LNCaP clone FGC (cell line): ENCODE measurements at places on chromosomes 3 and 15.

- no peak for DNase-seq
Measured at GRCh38 chr15:44588541-44588940, 51.6 kb downstream of the EIF3J start.

- DNase-seq, result no peak
Measured at GRCh38 chr15:59632714-59633113, 21.1 kb downstream of the GCNT3 start.

- no peak for DNase-seq
Measured at GRCh38 chr15:87154761-87155160, 1075.1 kb downstream of the AGBL1 start.

GRCh38 chr3:133503409-133503808, 70.1 kb upstream of the CDV3 start:
- DNase-seq, result no peak

DNA sequence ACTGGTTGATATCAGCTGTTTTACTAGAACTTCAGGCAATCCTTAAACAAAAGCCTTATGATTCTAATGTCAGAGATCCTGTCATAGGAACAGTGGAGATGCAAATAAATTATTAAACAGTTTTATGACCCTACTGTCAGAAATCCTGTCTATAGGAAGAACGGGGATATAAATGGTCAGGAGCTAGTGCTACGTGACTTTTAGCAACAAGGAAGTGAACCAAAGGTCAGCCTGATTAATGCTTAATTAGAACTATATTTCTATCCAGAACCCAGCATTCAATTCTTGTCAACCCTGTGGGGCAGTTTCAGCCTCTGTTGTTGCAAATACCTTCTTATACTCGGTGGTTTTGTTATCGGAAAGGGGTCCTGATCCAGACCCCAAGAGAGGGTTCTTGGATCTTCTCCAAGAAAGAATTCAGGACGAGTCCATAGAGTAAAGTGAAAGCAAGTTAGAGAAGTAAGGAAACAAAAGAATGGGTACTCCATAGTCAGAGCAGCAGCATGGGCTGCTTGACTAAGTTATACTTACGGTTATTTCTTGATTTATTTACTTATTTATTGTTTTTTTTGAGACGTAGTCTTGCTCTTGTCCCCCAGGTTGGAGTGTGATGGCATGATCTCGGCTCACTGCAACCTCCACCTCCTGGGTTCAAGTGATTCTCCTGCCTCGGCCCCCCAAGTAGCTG, 59.9 kb upstream of the RNU6-1 start:
- no peak for DNase-seq

- no peak for DNase-seq
Measured at GRCh38 chr3:148439254-148439822, 258.4 kb upstream of the AGTR1 start.

GRCh38 chr3:122052968-122053367, 2.2 kb upstream of the CD86 start:
- DNase-seq, result no peak

DNA sequence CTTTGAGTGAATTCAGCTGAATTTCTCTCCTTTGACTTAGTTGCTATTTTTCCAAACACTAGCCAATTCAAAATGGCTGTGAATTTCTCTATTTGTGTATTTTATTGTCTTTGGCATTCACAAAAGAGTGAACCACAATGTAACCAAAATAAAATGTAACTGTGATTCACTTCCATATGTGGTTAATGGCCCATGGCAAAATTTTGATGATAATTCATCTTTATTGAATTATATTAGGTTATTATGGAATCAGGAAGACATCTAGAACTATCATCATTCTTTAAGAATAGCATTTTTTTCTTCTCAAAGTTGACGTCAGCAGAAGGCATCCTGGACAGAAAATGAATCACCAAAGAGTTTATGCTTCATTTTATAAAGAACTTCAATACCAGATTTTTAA, 705.3 kb upstream of the NAALADL2 start:
- no peak for DNase-seq

- DNase-seq, result peak; percentile 64
Measured at GRCh38 chr3:21752749-21753347, 1.8 kb upstream of the ZNF385D start.

GRCh38 chr15:89364341-89364740, 29.7 kb upstream of the POLG start:
- no peak for DNase-seq

GRCh38 chr3:16529264-16529663, 15.8 kb upstream of the RFTN1 start:
- DNase-seq, result no peak

- no peak for DNase-seq
Measured at GRCh38 chr3:124885466-124886167, 1.5 kb downstream of the ITGB5 start.

- DNase-seq, result no peak
Measured at GRCh38 chr3:13025778-13026518, 47.3 kb downstream of the IQSEC1 start.

DNA sequence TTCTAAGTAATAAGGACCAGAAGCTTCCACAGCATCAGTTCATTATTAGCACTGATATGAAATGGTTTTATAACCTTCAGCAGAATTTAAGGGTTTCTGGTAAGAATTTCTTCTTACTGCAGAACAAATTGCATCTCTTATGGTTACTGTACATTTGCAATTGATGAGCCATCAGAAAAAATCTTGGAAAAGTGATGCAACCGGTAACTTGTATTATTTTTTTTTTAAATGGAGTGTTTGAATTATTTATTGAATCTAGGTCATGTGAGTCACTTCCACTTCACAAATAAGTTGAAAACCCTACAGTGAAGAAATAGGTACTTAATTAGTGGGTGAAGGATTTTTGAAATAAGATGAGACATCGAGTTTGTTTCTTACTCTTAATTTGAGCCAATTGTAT, 786.0 kb downstream of the TUSC7 start:
- no peak for DNase-seq

DNA sequence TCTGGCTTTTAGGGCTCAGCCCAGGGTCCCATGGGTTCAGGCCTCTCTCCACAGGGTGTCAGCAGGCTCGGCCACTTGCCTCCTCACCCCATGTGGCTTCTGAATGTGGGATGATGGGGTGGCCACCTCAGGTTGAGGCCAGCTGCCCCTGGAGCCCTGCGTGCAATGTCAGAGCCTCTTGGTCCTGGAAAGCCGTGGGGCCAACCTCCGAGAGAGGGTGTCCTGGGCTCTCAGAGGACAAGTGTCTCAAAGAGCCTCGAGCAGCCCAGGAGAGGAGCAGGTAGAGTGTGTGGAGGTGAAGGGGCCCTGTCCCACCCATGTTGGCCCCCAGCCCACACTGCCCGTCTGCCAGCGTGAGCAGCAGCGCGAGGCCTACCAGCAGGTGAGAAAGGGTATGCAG, 86.0 kb downstream of the PLXNA1 start:
- DNase-seq, result no peak

GRCh38 chr3:155690921-155691320, 54.0 kb downstream of the PLCH1 start:
- no peak for DNase-seq

- DNase-seq, result no peak
Measured at GRCh38 chr3:151919446-151919845, 46.0 kb downstream of the SUCNR1 start.

DNA sequence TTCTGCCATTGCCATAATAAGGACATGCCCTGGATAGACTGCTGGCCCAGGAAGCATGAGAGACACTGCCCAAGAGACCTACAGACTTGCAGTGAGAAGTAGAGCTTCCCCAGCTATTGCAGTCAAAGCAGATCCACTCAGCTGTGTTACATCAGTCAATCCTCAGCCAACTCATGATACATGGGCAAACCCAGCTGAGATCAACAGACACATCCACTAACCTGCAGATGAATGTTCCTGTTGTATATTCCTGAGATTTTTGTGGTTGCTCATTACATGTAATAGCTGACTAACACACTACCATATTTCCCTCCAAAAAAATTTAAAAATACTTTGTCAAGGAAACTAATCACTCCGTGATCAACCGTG, 68.6 kb downstream of the DCLK3 start:
- no peak for DNase-seq

- no peak for DNase-seq
Measured at GRCh38 chr3:15645740-15646501, 44.4 kb downstream of the BTD start.

GRCh38 chr3:44612678-44613077, 12.2 kb upstream of the ZNF197 start:
- DNase-seq, result no peak

GRCh38 chr3:81808900-81809299, 47.5 kb upstream of the GBE1 start:
- no peak for DNase-seq

- DNase-seq, result peak; percentile 64
Measured at GRCh38 chr15:78007964-78008886, 69.3 kb downstream of the TBC1D2B start.

GRCh38 chr3:52193065-52193464, 4.9 kb upstream of the ALAS1 start:
- DNase-seq, result peak; percentile 50
